Stimulated activated naive CD4-positive, alpha-beta T cell (primary cell): ENCODE measurements at places on chromosomes 2 and 18.

GRCh38 chr2:195543063-195543462, 114.0 kb upstream of the SLC39A10 start:
- peak; percentile 20 for DNase-seq

GRCh38 chr2:61419129-61419528, 51.8 kb downstream of the USP34 start:
- no peak for DNase-seq

DNA sequence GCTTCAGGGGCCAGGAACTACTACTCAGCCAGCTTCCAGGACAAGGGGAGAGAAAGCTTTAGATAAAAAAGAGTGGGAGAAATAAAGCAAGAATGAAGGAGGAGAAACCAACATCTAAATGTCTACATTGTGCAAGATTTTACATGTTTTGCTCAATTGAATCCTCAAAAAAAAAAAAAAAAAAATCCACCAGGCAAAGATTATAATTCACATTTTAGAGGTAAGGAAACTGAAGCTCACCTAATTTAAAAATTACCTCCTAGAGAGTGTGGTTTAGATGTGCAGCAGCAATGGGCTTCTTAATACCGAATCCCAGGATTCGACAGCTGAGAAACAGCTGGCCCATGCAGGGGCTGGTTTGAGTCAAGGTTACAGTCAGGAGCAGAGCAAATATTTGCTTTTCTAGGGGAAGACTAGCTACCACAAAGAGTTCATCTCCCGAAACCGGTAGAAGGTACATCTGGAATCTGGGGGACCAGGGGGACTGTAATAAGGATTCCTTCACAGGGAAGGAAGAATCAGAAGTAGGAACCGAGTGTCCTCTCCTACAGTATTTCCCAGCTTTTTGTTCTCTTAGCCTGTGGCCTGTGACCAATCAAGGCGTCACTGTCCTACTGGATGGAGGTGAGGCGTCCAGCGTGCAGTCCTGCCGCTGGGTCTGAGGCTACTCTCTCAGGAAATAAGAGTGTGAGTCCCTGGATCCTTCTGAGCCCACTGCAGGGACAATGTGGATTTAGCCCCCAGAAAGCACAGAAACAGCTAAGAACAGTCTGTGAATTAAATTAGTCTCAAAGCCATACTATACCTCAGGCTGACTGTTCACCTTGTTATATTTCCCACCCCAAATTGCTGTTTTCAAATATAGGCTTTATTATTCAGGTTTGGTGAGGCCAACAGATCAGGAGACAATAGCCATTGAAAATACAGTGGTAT, 42.3 kb downstream of the IL1R2 start:
- no peak for DNase-seq

DNA sequence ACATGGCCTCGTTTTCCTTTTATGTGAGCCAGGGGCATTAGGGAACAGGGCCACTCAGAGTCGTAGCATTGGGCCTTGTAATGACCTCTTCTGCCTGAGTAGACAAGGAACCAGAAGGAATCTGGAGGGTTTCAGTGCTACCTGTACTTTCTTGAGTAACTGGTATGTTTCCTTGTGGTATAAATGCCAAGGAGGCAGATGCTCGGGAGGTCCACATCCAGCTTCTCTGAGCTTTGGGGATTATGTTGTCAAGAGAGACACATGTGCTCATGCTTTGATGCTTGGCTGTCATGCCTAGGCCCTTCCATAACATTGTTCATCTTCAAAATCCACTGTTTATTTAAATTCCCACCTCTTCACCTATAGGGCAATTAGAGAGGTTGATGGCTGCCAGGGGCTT, 26.3 kb downstream of the FOSL2 start:
- no peak for DNase-seq

DNA sequence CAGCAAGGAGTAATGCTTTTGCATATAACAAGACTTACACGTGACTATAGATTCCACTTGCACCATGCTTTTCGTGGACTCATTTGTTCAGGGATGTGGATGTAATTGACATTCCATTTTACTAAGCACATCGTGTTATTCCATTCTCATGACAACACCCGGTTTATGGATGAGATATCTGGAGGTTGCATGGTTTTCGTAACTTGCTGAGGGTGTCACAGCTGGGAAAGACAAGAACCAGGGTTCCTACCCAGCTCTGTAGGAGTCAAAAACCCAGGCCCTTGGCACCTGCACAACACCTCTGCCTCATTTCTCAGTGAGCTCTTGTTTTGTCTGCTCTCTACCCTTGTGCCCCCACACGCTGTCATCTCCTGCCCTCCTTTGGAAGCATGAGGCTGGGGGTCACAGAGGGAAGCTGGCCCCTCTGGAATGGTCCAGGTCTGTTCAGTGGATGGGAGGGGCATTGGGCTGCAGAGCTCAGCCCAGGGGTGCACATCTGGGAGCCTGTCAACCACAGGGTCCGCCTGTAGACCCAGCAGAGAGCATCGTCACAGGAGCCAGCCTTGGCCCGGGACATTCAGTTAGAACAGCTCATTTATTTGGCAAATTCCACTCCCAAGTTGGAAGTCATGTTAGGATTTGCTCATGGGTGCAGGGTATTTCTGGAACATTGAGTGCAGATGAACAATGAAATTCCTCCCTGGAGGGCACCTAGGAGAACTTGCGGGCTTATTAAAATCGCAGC, 120.1 kb upstream of the TWIST2 start:
- no peak for DNase-seq

GRCh38 chr2:156659694-156660093, 223.5 kb downstream of the GPD2 start:
- DNase-seq, result no peak

- DNase-seq, result no peak
These were observed 8.8 kb upstream of the EVA1A start for GRCh38 chr2:75569546-75569945.

DNA sequence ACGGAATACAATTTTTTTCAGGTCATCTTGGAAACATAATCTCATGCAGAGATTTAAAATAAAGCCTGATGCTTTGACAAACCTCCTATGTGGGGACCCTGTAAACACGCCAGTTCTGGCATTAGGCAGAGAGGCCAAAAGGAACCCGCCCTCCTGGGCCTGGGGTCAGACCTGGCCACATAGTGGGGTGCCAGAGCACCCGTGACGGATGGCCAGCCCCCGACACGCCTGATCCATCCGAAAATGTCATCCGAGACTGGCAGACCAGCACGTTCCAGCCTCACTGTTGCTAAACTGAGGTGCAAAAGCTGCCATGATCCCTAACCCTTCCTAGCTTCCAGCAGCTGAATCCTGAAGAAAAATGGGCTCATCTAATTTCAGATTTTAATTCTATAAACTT, 222.6 kb upstream of the SALL3 start:
- no peak for DNase-seq

- no peak for DNase-seq
These were observed 17.8 kb upstream of the SMAD7 start for GRCh38 chr18:48968412-48969215.

DNA sequence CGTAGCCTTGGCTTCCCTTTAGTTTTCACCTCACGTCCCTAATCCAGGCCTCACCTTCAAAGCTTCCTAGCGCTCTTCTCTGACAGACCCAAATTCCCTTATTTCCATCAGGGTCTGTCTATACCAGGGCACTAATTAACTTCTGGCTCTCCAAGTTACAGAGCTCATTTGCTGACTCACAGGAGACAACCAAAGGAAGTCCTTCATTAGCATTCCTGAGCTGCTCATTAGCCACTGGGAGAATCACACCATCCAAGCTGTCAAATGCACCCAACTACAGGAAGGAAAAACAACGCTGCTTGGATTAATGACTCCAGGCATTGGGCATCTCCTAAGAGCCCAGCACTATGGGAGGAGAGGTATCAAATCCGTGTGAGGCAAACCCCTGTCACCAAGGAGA, 109.8 kb upstream of the ALK start:
- no peak for DNase-seq

DNA sequence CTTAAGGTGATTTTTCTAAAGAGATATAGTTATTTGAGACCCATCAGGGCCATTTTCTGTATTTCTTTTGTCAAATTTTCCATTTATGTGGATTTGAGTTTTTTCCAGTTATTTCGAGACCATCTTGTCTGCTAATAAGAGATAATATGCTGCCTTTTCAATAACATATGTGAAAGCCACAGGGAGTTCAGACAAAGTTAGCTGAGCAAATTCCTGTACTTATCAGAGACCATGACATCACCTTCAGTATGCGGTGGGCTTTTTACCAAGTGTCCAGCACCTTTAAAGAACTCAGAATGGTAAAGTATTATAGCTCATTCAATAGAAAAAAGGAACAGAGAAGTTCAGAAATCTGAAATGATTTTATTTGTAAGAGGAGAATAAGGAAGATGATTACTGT, 11.7 kb downstream of the MAPK4 start:
- DNase-seq, result no peak

DNA sequence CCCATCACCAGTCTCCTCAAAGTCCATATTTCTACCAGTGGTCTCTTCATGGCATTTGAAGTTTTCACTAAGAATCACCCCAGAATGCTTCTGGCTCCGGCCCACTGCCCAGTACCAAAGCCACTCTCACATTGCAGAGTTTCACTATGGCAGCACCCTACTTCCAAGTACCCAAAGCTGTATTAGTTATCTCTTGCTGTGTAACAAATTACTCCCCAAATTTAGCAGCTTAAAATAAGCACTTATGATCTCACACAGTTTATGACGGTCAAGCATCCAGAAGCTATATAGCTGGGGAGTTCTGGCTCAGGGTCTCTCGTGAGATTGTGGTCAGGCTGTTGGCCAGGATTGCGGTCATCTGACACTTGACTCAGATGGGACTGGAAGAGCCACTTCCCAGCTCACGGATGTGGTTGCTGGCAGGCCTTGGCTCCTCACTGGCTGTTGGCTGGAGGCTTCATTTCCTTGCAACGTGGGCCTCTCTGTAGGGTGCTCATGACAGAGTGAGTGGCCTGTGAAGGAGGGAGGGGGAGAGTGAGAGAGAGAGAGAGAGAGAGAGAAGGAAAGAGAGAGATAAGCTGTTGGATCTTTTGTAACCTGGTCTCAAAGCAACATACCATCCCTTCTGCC, 189.5 kb downstream of the CTIF start:
- DNase-seq, result no peak

- peak; percentile 26 for DNase-seq
These were observed 12.4 kb downstream of the YWHAQ start for GRCh38 chr2:9618410-9618809.

- no peak for DNase-seq
These were observed 446 bp downstream of the COPS9 start for GRCh38 chr2:240135706-240136012.

DNA sequence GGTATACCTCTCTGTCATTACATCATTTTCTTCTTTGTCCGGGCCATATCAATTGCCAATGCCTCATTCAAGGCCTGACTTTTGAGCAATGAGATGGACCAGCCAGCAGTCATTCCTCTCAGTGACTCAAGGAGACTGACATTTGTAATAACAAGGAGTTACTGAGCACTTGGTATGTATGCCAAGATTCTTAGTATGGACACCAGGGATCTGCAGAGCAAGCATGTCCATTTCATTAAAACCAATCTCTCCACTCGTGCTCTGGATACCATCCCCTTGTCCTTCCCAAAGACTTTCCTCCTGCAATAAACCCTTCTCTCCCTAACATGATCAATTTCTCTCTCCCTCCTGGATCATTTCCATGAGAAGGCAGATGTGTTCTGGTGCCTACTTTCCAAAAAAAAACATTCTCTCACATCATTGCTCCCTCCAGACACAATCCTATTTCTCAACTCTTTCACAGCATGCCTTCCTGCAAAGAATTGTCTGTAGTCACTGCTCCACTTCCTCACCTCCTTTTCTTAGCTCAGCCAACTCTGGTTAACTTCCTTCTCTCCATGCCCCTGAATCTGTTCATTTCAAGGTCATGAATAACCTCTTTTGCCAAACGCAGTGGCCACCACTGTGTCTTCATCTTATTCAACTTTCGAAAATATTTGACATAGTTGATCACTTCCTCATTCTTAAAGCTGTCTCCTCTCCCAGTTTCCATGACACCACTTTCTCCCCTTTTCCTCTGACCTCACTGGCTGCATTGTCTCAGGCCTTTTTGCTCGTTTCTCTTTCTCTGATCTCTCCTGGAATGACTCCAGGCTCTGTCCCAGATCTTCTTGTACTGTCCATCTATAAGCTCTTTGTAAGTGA, 102.8 kb upstream of the CYP1B1 start:
- DNase-seq, result no peak

DNA sequence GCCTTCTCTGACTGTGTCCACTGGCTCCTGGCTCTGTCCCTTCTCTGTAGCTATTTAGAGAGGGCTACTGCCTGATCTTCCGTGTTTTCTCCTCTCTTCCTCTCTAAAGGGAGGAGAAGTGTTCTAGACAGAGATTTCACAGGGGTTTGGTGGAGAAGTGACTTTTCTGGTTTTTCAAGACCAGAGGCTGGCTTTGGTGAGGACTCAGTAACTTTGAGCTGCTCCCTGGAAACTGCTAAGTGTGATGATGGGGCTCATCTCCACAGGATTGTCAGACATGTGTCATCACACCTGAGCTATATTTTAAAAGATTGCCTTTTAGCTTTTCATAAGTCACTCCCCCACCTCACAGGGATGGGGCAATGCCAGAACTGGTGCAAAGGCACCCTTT, 6.2 kb downstream of the MAL start:
- DNase-seq, result no peak

DNA sequence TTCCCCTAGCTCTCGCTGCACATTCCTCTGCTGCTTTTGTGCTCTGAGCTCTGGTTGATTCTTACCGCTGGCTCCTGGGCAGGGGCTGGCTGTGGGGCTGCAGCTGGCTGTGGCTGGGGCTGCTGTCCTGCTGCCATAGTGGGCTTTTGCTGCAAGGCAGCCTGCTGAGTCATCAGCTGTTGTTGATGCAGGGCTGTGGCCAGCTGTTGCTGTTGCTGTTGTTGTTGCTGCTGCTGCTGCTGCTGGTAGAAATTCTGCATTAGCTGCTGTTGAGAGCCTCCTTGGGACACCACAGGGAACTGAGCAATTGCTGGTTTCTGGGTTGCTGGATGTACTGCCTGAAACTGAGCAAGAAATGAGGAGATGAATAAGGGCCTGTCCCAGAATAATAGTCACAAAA, 77.2 kb upstream of the NFU1 start:
- DNase-seq, result no peak

DNA sequence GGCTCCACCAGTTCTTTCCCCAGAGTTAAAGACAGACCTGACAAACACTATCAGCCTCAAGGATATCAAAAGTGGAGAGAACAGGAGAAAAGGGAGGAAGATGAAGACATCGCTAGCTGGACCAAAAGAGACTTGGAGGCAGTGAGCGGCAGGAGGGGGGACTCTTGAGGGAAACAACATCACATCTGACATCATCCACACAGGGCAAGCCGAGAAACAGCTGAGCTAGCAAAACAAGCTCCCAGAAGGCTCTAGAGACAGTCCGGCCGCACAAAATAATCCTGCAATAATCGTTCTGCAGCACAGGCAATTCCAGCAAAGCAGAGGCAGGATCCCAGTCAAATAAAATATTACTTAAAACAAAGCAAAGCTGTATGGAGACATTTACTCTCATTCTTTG, 239.8 kb downstream of the EN1 start:
- no peak for DNase-seq

- DNase-seq, result no peak
These were observed 423.7 kb upstream of the ACVR2A start for GRCh38 chr2:147420947-147421675.

- no peak for DNase-seq
These were observed 529.8 kb upstream of the VRK2 start for GRCh38 chr2:57516698-57517340.

- no peak for DNase-seq
These were observed 226.0 kb downstream of the FAM210A start for GRCh38 chr18:13500227-13500865.

GRCh38 chr2:237355701-237356100, 58.3 kb downstream of the COL6A3 start:
- no peak for DNase-seq

- DNase-seq, result no peak
These were observed 52.3 kb upstream of the ITGB6 start for GRCh38 chr2:160252278-160252887.
